Posterior vena cava (tissue), 2 donors: ENCODE measurements at places on chromosomes 11 and 22.

GRCh38 chr11:105732611-105733010 is 122.7 kb downstream of the GRIA4 start:
- DNase-seq = no peak

DNA sequence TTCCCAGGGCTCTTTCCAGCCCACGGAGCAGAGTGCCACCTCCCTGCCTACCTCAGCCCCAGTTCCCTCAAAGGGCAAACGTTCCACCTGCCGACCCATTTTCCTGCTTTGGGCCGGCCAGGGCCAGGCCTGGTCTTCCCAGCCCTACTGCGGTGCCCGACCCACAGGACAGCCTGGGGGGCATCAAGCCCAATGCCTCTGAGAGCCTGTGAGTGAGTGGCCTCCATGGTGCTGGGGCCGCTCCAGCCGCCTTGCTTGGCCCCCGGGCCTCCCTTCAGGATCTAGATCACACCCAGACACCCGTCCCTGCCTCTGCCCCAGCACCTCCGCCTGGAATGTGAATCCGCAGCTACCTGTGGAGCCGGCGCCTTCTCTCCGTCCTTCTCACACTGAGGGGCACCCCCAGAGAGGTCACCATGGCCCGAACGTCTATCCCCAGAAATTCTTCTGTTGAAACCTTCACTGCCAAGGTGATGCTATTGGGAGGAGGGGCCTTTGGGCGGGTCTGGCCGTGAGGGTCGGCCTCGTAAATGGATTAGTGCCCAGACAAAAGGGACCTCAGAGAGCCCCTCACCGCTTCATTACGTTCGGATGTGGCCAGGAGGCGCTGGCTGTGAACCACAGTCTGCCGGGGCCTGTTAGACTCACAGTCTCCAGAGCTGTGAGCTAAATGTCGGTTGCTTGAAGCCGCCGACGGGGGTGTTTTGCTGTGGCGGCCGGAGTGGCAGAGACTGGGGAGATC is 36.2 kb upstream of the BRSK2 start:
- peak; percentile 55 for DNase-seq

DNA sequence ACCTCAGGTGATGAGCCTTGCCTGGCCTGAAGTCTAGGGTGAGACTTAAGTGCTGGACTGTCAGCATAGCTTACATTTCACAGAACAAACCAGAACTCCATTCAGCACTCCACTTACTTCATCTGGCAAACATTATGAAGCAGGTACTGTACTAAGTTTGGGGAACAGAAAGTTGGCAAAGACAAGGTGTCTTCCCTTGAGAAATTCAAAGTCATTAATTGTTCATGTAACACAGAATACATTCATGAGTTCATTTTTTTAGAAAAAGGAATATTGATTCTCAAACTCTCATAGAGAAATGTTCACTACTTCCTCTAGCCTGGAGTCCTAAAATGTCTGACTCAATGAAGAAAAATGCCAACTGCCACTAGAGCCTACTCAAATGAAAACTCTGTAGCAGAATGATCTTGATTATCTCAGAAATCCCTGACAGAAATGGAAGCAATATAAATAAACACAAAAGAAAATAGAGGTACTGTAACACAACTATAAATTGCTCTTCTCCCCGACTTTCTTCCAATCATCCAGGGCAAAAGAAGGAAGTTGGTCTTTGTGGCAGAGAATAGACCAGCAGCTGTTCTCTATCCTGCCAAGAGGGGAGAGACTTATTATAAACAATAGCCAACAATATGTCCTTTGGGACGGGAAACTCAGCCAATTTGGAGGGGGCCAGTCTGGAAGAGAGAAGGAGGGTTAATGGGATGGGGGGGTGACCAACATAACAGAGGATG is 129.2 kb upstream of the MTMR2 start:
- DNase-seq = no peak

DNA sequence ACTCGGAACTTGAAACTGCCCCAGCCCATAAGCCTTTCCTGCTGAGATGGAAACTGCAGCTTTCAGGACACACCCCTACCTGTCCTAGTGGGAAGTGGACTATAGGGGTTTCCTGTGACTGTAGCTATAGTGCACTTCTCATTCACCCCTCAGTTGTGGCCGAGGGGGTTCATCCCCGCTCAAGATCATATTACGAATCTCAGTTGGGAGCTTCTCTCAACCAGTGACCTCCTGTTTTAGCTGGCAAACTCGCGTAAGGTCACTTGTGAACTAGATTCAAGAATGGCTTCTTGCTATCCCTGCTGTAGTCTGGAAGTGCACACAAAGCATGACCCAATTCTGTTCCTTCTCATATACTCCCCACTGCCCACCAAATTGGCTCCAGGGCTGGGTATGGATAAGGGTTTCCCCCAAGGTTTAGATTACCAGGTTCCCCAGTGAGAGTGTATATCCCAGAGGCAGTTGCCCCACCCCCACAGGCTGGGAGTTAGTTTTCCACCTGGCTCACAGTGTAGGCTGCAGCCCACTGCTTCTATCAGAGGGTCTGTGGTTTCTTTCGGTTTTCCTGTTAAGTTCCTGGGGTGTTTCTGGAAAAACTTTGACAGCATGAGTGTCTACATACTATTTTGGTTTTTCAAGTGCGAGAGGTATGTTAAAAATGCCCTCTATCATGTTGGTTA is 812.9 kb downstream of the JRKL start:
- DNase-seq = no peak

GRCh38 chr22:36775586-36775963 is 344 bp downstream of the IFT27 start:
- no peak for DNase-seq

DNA sequence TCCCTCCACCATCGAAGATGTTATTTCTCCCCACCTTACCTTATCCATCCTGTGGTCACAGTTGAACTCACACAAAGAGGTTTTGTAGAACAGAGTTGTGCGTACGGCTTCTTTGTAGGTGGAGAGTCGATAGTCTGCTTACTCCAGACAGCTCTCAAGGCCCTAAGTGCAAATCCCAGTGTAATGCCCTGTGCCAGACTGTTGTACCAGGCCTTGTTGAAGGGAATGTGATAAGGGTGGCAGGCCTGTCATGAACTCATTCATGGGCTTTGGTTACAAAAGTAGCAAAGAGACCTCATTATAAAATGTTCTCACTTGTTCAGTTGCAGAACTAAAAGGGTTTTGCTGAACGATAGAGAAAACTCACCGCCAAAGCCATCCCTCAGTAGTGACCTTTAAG is 288.7 kb upstream of the CADM1 start:
- DNase-seq = no peak

GRCh38 chr11:44518968-44519550 is 46.4 kb upstream of the CD82 start:
- DNase-seq = no peak

GRCh38 chr11:80898910-80899309 is 1458.1 kb upstream of the TENM4 start:
- DNase-seq = no peak

GRCh38 chr22:22235558-22235957 is 9.0 kb upstream of the VPREB1 start:
- no peak for DNase-seq

GRCh38 chr11:9565822-9566560 is 7.5 kb upstream of the WEE1 start:
- no peak for DNase-seq

DNA sequence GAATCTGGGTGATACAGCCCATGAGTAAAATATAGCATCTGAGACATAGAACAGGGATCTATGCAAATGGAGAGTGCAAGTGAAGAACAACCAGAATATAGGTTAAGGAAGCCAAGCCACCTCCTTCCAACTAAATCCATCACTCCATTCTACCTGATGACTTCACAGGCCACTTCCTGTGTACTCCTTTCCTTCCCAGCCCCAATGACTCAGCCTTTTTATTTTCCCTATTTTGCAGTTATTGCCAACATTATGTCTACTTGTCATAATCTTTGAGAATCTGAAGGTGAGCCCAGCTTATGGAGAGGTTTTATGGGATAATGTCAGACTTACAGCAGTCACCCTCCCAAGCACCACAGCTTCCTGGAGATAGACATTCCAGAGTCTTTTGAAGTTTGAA is 1.4 kb upstream of the OR52M1 start:
- DNase-seq = no peak
